Stimulated activated CD8-positive, alpha-beta memory T cell treated with anti-CD3 and anti-CD28 coated beads, Interleukin-15, amount 100 ng/mL, for 4 hours (primary cell): ENCODE measurements at places on chromosomes 5 and 9.

- DNase-seq = no peak
These were observed 10.5 kb downstream of the ADGRV1 start for GRCh38 chr5:90569084-90569483.

DNA sequence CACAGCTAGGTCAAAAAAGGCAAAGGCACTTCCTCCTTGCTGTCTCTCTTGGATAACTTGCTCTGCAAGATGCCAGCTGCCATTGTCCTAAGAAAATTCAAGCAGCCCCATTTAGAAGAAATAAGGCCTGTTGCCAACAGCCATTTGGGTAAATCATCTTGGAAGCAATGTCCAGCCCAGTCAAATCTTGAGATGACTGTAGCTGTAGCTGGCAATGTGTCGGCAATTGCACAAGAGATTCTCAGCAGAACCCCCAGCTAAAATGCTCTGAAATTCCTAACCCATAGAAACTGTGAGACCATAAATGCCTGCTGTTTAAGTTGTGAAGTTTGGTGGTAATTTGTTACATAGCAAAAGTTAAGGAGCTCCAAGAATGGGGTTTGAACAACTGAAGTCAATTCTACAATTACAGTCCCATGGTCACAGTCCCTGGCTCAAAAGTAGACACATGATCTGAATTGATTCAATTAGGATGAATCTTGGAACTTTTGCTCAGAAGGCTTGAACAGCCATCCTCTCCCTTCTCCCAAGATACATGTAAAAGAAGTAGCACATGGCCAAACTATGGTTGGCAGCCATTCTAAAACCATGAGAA is 151.1 kb downstream of the MPDZ start:
- no peak for DNase-seq

DNA sequence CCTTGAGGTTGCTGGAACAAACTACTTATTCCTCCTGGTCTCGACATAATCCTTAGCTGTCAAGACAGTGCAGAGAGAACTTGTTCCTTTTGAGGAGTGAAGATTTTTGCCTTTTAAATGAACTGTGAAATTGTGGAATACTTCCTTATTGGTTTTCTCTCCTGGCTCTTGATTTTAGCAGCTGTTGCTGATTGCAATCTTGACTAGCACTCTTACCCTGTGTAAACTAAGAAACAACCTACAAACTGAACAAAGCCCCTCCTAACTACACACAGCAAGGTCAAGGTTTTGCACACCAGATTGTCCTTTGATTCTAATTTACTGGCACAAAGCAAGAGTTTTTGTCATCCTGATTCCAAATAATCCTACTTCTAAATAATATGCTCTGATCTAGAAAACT is 84.0 kb upstream of the GOLGA1 start:
- no peak for DNase-seq

- no peak for DNase-seq
These were observed 2.7 kb downstream of the OR2V2 start for GRCh38 chr5:181149806-181150733.

DNA sequence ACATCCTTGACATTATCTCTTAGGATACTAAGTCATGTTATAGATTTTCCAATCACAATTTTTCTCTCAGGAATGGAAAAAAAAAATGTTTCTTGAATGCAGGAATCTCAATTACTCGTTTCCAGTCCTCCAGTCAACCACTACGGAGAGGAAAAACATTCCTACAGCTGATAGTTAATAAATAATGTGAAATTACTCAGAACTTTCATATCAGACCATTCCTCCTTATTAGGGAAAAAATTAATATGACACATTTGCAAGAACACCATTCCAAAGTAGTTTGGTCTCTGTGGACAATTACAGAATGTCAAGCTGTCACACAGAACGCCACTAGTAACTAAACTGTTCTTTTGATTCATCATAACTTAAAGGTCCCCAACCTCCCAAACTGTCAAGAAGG is 31.5 kb downstream of the MED27 start:
- DNase-seq = no peak

GRCh38 chr5:112614986-112615385 is 122.7 kb upstream of the APC start:
- DNase-seq = no peak

- no peak for DNase-seq
These were observed 25.9 kb upstream of the TESK1 start for GRCh38 chr9:35579130-35579529.

DNA sequence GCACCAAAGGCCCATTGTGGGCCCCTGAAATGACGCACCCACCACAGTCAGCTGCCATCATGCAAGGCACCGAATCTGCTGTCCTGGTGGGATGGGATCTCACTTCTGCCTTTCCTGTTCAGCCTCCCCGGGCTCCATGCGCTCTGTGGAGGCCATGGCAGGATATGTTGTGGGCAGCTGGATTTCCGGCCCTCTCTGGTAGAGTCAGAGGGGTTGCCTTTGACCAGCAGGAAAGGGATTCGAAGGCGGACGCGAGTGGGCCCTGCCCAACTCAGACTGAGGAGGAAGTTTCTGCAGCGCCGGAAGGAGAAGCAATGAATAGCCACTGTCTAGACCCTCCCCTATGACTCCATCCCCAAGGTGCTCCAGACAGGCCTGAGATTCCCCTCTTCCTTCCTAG is 35.5 kb downstream of the GADD45G start:
- no peak for DNase-seq

DNA sequence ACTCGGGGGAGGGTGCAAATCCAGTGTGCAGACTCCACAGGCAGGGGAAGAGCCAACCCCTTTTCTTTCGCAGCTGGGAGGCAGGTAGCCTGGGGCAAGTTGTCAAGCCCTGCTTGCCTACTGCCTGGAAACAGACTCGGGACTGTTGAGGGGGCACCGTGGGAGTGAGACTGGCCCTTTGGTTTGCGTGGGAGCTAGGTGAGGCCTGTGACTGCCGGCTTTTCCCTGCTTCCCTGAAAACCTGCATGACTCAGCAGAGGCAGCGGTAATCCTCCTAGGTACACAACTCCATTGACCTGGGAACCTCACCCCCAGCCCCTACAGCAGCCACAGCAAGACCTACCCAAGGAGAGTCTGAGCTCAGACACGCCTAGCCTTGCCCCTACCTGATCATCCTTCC is 509.5 kb downstream of the DTWD2 start:
- no peak for DNase-seq
